HT1080 (cell line): ENCODE measurements at places on chromosomes 3 and 15.

DNA sequence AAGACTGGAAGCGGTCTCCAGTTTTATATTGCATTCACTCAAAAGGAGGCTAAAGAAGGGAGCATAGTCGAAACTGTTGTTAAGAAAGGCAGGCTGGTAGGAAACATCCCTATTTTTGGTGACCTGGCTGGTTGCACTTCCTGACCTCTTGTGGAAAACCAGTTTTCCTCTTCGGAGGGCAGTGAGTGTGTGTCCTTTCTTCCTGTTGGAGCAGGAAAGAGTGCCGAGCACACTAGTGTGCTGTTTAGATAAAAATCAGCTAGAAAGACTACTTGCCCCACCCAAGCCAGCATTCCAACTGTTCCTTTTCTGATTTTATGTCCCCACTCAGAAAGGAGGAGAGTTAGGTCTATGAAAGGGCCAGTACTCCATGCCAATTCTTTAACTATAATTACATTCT is 65.1 kb upstream of the CCR4 start:
- no peak for DNase-seq

DNA sequence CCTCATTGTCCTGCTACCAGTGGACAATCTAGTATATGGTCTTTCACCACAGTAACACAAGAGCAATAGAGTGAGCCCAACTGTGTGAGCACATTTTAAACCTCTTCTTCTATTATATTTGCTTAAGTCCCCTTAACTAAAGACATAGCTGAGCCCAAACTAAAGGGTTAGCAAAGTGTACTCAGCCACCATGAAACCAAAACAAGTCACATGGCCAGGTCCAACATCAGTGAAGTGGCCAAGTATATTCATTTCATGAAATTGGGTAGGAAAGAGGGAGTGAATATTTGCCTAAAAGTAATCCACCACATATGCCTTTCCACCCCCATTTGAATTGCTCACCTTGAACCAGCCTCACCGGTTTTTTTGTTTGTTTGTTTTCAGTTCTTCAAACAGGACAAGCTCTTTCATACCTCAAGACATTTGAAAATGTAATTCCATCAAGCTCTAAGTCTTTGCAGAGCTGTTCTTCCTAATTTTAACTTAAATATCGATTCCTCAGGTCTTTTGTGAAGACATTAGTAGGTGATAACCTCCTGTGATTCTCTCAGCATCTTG is 327.0 kb upstream of the SEMA6D start:
- DNase-seq, result no peak

DNA sequence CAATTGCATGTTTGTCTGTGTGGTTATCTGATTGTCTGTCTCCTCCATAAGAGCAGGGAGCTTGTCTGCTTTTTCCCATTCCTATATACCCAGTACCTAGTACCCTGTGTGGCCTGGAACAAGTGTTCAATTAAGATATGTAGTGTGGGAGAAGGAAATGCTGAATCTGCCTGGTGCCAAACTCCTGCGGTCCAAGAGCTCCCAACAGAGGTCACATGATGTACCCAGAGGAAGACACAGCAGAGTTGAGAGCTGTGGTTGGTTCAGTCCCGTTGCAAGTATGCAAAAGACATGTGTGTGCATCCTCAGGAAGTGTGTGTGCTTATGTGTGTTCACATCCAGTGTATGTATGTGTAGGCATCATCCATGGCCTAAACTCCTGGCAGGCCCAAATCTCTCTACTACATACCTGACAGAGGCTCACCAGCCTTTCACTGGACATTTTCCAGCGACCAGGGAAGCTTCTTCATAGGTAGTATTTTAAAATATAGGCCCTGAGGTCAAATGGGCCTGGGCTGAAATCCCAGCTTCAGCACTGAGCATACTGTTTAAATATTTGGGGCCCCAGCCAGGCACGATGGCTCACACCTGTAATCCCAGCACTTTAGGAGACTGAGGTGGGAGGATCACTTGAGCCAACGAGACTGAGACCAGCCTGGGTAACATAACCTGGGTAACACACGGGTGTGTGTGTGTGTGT is 34.0 kb upstream of the ITGA11 start:
- no peak for DNase-seq

- no peak for DNase-seq
These were observed 18.6 kb downstream of the ARIH1 start for GRCh38 chr15:72492733-72493132.

DNA sequence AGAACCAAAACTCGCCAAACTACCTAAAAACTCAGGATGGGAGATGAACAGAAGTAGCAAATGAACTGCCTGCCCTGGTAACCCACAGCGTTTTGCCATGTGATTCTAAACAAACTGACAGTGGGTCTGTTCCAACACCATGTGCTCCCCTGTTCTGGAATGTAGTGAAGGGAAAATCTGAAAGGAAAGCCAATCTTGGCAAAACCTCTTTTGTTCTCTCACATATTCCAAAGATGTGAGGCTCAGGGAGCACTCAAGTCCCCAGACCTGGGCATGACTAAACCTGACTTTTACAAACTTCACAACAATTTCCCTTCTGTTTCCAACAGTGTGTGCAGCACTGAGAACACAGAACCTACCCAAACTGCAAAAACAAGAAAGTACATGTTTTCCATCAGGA is 116.1 kb downstream of the IMPG2 start:
- no peak for DNase-seq

- no peak for DNase-seq
These were observed 11.0 kb downstream of the UBE3A start for GRCh38 chr15:25427861-25428260.

DNA sequence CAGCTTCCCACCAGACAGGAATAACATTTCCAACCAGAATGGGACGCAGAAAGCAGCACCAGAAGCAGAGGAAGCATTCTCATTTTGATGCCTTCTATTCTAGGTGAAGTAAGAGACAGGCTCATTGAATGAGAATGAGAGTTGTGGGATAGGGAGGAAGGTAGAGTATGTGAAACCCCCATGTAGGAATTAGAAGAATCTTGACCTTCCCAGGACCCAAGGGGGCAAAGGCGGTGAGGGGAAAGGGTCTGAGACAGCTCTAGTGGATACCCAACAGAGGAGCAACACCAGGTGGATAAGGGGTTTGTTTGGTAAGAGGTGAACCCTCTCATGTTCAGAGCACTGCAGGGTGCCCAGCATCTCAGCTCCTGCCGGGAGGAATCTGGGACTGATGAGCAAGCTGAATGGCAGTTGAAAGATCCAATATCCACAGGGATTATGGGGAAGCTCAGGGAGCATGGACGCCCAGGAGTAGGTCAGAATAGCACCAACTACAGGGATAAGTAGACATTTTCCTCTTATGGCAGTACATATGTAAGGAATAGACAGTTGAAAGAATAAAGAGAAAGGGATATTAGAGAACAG is 77.0 kb downstream of the PLCL2 start:
- no peak for DNase-seq

- DNase-seq, result no peak
These were observed 4.7 kb upstream of the LRTM1 start for GRCh38 chr3:54932606-54933005.

DNA sequence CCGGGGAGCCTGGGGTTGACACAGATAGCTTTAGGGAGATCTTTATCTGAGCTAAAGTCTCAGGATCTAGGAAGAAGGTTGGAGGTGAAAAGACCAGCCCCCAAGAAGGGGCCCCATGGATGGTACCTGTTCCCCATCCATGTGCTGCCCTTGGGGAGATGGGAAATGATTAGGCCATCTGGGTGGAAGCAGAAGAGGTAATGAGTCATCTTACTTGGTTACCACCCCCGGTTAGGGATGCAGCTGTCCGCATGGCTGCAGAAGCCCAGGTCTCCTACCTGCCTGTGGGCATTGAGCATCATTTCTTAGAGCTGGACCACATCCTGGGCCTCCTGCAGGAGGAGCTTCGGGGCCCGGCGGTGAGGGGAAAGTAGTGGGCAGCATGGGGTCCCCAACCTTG is 3.1 kb upstream of the CPLX3 start:
- no peak for DNase-seq

GRCh38 chr3:130539005-130539404 is 22.0 kb downstream of the COL6A6 start:
- DNase-seq, result peak; percentile 52
